ENCODE measurements at places on chromosomes 7 and 10.

DNA sequence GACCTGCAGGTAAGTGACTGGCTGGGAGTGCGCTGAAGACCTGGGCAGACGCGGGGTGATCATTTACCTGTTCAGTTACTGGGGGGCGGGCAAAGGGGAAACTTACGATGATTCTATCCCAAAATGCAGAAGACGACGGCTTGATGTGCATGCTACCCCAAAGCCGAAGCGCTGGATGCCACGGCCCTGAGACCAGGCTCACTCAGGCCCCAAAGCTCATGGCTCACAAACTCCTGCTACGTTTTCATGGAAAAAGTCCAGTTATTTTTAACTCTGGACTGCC, 200.6 kb downstream of the DIP2C start:
- DNase-seq, result no peak

GRCh38 chr7:113796557-113796956, 122.3 kb downstream of the PPP1R3A start:
- no peak for DNase-seq

DNA sequence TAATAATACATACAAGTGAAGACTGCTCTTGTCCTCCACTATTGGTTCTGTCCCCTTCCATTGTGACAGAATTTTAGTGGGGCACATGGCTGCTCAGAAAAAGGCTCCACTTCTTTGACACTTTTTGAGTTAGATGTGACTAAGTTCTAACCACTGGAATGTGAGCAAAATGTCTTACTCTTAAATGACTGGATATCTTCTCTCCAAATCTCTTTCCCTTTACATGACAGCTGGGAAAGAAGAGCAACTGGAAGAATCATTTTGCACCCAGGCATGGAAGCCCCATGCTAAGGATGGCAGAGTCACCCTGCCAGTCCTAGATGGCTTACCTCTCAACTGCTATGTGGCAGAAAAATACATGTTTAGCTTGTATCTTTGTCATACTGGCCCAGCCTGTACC, 97.7 kb downstream of the CACNA2D1 start:
- no peak for DNase-seq

GRCh38 chr7:8128449-8129317, 133.3 kb downstream of the ICA1 start:
- no peak for DNase-seq

DNA sequence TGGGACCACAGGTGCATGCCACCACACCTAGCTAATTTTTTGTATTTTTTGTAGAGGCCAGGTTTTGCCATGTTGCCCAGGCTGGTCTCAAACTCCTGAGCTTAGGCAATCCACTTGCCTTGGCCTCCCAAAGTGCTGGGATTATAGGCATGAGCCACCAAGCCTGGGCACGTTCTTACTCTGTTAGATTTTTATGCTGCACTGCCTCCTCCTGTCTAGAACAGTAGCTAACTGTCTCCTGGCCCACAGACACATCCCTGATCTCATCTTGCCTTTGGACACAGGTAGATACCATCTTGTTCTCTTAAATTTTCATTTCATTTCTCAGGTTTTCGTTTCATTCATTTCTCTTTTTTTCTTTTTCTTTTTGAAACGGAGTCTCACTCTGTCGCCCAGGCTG, 41.1 kb downstream of the BLVRA start:
- DNase-seq, result no peak

DNA sequence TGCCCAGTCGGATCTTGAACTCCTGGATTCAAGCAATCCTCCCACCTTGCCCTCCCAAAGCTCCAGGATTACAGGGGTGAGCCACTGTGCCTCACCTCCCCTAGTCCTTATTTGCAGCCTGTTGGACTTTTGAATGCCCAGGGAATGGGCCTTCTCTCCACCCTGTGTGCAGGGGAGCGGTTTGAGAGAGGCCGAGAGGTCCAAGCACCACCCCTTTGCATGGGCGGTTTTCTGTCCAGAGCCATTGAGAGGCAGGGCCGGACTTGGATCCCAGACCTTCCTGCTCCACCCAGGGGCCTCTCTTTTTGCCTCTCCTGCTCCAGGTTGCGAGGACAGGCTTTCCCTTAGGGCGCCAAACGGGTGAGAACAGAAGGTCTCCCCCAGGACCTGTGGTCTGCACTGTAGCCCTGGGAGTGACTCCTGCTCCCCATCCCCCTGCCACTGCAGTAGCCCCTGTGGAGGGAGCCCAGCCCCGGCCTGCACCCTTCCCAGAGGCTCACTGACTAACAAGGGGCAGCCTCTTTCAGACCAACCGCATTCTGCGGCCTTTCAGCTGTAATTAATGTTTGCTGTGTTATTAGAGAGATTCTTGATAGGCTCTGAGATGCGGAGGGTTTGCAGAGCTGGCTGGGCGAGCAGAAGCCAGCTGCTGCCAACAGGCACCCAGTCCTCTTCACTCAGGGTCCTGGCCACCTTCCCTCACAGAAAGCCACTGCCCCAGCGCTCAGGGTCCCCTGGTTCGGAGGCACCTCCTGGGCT, 57.9 kb downstream of the ELFN1 start:
- DNase-seq, result no peak

All from activated B cell treated with CpG ODN at 0.5 μM for 24 hours (primary cell).